Pons (tissue), 1 donor: ENCODE measurements at places on chromosomes 5 and 9.

GRCh38 chr5:169204788-169205400 lies 96.0 kb downstream of the SLIT3 start:
- no peak for DNase-seq

DNA sequence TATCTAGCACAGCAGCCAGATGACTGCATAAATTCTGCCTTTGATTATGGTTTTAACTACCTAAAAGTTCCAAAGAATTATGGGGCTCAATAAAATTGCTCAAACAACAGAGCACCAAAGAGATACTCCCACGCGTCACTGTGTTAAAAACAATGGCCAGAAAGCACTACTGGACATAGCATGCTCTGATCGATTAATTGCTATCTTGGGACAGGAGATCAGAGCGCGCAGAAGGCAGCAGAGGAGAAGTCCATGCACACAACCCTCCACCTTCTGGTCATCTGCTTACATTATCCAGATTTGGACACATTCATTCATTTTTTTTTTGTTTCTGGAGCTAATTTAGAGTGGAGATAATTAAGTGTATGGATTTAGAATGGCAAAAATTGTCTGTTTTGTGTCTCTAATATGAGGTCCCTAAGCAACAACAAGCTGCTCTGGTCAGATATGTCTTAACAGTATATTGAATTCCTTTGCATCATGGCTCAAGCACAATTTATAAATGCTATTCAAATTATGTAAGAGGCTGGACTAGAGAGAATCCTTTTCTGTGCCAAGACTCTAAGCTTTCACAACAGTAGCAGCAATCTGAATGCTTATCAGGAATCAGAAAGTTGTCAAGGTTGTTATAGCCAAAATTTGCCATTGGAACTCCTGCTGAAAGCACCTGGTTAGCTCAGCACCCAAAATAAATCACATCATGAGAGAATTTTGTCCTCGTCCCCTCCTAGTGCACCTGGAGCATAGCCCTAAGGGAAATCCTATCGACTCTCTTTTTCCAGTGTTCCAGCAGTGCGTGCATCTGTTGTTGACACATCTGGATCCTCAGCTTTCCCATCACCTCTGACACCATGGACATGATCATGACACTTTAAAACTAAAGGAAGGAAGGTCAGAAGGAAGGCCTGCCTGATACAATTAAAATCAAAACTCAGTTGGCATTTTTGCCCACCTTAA lies 98.6 kb upstream of the HMHB1 start:
- no peak for DNase-seq

DNA sequence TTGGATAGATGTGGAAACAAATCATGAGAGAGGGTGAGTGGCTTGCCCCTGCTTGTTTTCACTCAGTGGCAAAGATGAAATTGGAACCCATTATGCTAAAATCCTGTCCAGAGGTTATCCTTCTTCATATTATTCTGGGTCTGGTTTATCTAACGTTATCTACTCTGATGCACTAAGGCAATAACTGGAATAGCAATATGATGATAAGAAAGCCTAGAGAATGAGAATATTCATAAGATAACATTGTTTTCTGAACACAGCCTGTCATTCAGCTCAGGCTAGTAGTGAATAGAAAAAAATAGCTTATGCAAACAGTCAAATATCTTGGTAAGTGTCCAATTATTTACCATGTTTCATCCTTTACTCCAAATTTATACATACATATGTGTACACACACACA lies 132.0 kb upstream of the C6 start:
- DNase-seq = no peak

DNA sequence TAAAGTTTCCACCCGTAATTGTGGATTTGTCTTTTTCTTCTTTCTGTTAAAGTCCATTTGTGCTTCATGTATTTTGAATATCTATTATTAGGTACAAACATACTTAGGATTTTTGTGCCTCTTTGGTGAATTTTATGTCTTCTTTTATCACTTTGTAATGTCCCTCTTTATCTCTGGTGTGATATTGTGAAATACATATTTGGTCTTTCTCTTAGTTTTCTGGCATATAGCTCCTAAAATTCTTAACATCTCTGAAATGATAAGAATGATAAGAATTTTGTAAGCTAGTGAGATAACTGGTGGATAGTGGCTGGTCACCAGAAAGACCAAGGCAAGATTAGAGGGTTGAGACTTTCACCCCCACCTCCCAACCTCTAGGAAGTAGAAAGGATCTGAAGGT lies 111.1 kb downstream of the KCTD16 start:
- no peak for DNase-seq

DNA sequence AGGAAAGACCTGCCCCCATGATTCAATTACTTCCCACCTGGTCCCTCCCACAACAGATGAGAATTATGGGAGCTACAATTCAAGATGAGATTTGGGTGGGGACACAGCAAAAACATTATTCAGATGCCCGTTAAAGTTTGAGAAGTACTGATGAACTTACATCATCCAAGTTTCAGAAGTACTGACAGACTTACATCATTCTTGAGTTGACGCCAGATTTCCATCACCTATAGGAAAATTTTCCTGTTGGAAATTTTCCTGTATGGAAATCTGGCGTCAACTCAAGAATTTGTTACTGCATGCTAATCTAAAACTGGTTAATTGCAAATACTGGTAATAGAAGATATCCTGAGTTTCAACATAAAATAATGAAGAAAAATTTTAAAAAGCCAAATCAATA lies 975.9 kb downstream of the MAT2B start:
- no peak for DNase-seq

DNA sequence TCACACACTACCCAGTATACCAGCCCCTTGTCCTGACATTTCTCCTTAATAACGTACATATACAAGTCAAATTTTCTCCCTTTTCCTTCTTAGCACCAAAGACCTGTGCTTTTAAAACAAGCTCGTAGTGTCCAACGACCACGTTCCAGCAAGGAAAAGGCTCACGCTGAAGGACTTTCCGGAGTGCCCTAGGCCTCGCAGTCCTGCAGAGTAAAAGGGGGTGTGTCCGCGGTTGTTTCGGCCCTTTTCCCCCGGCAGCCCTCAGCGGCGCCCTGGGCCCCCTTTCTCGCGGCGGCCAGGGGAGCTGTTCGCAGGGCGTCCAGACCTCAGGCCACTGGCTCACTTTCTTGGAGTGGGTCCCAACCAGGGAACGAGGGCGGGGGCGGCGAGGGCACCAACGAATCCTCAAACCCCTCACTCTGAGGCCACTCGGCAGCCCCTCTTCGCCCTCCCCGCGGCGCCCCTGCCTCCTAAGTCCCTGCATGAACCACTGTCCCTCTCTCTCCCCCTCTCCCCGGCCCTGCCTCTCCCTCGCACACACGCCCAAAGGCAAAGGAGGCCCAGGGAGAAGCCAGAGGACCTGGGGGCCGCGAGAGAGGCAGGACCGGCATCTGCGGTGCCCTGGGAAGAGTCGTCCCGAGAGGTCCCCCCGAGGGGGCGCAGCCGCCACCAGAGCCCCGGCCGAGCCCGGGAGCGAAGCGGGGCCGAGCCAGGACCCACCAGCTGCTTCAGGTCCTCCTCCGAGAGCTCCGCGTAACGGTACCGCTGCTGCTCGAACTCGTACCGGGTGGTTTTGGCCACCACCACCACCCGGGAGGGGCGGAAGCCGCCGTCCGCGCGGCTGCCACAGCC lies 720 bp downstream of the NADK2 start:
- DNase-seq = peak; percentile 65

DNA sequence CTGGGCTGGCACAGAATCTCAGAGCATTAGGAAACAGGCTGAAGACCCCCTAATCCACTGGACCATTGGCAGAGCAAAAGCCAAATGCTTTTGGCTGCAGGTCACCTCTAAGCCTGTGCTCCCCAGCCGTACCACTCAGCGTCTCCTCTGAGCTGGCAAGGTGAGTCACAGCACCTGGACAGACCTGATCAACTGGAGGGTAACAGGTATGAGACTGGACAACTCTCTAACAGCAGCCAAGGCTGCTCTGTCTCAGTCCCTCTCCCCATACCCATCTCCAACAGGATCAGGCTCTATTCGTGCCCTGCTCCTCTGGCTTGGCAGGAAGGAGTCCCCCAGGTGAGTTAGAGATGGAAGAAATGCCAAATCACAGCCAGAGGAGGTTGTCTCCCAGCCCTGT lies 4.7 kb downstream of the GOLGA2 start:
- DNase-seq = no peak

DNA sequence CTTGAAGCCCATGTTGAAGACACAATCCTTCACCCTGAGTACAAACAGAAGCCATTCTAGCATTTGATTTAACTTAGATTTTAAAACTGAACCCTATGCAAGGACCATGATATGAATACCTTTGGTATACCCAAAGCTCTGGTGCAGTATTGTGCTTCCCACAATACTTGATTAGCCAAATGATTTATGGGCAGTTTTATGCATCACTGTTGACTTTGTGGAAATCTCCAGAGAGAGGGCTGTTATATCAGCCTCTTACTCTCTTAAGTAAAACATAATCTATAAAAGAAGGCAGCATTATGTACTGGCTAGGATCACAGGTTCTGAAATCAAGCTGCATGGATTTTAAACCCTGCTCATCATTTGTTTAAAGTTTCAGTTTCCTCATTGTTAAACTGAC lies 762.8 kb downstream of the EFNA5 start:
- DNase-seq = no peak

GRCh38 chr9:104608336-104608735 lies 2.9 kb upstream of the OR13C2 start:
- peak; percentile 5 for DNase-seq

- DNase-seq = no peak
Observed at GRCh38 chr5:81290146-81290545, 11.2 kb upstream of the ZCCHC9 start.

DNA sequence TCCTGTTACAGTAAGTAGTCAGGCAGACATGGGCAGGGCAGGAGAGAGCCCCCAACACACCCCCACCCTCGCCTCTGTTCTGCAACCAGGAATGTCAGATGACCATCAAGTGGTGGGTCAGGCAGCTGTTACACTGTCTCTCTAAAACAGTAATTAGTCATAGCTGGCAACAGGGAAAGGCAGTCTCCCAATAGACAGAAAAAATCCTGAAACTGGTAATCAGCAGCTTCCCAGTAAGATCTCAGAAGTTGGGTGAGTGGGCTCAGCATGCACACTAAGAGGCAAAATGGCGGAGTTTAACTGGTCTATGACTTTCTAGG lies 90.2 kb downstream of the C5orf15 start:
- no peak for DNase-seq

- no peak for DNase-seq
Observed at GRCh38 chr5:93653716-93654115, 70.7 kb downstream of the NR2F1 start.

GRCh38 chr9:35232867-35233544 lies 71.2 kb downstream of the UNC13B start:
- no peak for DNase-seq
